ENCODE measurements at places on chromosomes 13 and 19. TPM values are rescaled to one million over a fixed set of nuclear protein-coding genes. Genes with fewer than 3 reads are reported as not detected.

DNA sequence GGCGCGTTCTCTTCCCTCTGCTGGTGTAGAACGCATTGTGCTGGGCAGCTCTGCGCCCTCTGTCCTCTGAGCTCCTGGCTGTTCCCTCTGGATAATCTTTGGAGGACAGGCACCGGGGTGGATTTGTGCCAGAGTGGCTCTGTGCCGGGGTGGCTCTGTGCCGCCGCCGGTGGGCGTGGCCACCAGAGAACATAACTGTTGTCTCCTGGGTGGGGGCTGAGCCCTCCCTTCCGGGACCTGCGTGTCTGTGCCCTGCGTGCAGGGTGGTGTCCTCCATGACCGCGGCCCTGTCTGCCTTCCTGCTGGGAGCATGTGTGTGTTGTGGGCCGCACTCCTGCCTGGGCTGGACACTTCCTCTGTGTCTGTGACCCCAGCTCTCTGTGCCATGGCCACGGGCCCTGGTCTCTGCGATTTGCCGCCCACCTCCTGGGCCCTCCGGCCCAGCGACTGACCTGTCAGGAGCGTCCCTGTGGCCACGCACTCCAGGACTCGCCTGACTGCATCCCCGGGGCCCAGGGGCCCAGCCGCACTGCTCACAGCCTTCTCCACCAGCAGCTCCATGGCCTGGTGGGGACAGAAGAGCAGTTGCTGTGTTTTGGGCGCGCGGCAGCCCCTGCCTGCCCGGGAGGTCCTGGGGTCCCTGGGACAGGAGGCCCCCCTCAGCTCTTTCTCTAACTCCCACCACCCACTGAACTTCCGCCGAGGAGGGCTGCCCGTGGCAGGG lies 22.4 kb upstream of the MATK start:
- H3K27ac ChIP-seq, result no peak overlapping the region
- DNase-seq, result peak; percentile 30
- H3K4me1 ChIP-seq, result peaks cover 6% of the 10 kb centered on the region
- no peaks in the 10 kb centered on the region for H3K27me3 ChIP-seq
- H3K4me3 ChIP-seq, result no peak overlapping the region

DNA sequence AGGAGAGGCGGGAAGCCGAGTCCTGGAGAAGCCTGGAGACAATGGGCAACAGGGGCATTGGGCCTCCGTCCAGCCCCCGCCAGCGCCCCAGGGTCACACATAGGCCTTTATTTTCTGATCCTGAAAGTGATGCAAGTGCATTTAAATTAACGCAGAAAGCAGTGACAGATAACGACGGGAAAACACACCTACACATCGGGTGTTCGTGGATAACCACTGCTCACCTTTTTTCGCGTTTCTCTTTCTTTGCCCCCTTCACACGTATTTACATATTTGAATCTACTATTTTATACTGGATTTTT lies 30.4 kb upstream of the GRTP1 start:
- H3K27me3 ChIP-seq, result no peaks in the 10 kb centered on the region
- H3K4me1 ChIP-seq, result peaks cover 30% of the 10 kb centered on the region
- H3K27ac ChIP-seq, result no peak overlapping the region
- H3K4me3 ChIP-seq, result peak overlapping the region; percentile 63

- no peak overlapping the region for H3K4me3 ChIP-seq
- H3K27ac ChIP-seq, result no peak overlapping the region
- peak; percentile 44 for DNase-seq
- no peaks in the 10 kb centered on the region for H3K4me1 ChIP-seq
Observed at GRCh38 chr13:50403311-50403710, 388.1 kb downstream of the KCNRG start.

DNA sequence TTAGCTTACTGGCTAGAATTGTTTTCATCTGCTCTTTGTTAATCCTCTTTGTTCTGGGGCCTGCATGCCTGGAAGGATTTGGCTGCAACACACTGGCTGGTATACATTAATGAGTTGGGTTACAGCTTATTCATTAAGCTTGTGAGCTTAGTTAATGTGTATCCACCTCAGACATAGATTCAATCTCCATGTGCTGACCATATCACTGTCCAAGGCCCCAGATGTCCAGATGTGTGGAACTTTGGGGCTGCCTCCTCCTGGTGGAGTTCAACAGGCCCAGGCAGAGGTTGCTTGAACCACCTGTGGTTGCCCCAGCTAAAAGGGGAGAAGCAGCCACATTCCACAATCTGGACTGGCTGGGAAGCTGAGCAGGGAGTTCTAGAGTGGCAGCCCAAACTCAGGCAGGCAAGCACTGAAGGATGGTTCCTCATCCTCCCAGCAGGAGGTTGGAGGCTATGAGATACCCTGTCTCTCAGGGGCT lies 5.4 kb downstream of the DIAPH3 start:
- no peaks in the 10 kb centered on the region for H3K36me3 ChIP-seq
- H3K4me3 ChIP-seq, result no peak overlapping the region
- DNase-seq, result no peak
- H3K27ac ChIP-seq, result no peak overlapping the region
- no peaks in the 10 kb centered on the region for H3K27me3 ChIP-seq

- H3K36me3 ChIP-seq, result no peaks in the 10 kb centered on the region
- no peak for DNase-seq
- H3K4me1 ChIP-seq, result peaks cover 41% of the 10 kb centered on the region
- H3K4me3 ChIP-seq, result no peak overlapping the region
- H3K27me3 ChIP-seq, result peaks cover 91% of the 10 kb centered on the region
Observed at GRCh38 chr13:52849291-52850071, 1.0 kb upstream of the PCDH8 start.

DNA sequence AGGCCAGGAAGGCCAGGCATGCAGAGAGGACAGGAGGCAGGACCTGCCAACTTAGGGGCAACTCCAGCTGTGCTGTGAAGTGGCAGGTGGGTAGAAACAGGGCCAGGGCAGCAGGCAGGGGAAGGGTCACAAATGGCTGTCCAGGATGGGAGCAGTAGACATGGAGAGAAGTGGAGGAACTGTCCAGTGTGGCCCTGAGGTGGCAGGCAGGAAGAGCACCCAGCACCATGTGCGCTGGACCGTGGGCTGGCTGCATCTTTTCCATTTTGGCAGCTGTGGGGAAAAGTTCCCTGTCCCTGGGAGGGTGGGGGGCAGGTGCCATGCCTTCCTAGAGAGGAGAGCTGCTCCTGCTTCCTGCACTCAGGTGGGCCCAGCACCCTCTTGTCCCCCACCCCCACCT lies 13.8 kb downstream of the DEDD2 start:
- H3K27me3 ChIP-seq, result no peaks in the 10 kb centered on the region
- H3K27ac ChIP-seq, result no peak overlapping the region
- peaks cover 100% of the 10 kb centered on the region for H3K36me3 ChIP-seq
- H3K4me1 ChIP-seq, result peaks cover 10% of the 10 kb centered on the region
- no peak overlapping the region for H3K4me3 ChIP-seq

DNA sequence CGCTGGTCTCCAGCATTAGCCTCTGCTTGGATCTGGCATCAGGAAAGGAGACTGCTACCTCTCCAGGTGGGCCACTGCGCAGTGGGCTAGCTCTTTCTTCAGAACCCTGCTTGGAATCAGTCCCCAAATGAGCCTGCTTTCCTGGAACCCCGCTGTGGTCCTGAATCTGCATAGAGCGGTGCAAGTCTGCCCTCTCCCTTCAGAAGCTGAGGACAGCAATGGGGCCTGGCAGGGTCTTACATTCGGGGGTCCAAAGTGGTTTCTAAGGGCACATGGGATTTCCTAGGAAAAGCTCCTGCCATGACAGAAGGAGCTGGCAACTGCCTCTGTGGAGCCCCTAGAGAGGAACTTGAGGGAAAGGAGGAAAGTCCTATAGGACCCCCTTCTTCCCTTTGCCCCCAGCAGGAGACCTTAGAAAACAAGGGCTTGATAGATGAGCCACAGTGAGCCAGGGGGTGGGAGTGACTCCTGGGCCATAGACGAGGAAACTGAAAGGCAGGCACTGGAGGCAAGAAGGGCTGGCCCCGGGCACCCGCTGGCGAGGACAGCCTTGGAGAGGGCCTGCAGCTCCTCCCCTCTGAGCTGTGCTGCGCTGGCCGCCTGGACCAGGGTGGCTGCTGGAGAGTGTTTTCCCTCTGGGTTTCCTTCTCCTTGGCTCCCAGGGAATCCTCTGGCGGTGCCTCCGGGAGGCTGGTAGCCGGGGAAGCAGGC lies 1.4 kb upstream of the VSTM2B start:
- no peak overlapping the region for H3K4me3 ChIP-seq
- H3K4me1 ChIP-seq, result peaks cover 45% of the 10 kb centered on the region
- DNase-seq, result no peak
- no peaks in the 10 kb centered on the region for H3K36me3 ChIP-seq
- peaks cover 51% of the 10 kb centered on the region for H3K27me3 ChIP-seq
- H3K27ac ChIP-seq, result no peak overlapping the region

- H3K27me3 ChIP-seq, result no peaks in the 10 kb centered on the region
- peak overlapping the region; percentile 30 for H3K27ac ChIP-seq
- DNase-seq, result peak; percentile 86
- H3K4me1 ChIP-seq, result peaks cover 64% of the 10 kb centered on the region
Observed at GRCh38 chr13:26965952-26966700, 205.5 kb downstream of the USP12 start.

- H3K27ac ChIP-seq, result peak overlapping the region; percentile 89
- peaks cover 20% of the 10 kb centered on the region for H3K36me3 ChIP-seq
- DNase-seq, result no peak
- H3K4me3 ChIP-seq, result no peak overlapping the region
Observed at GRCh38 chr19:38695317-38695683, 47.9 kb downstream of the ACTN4 start.

- H3K27ac ChIP-seq, result no peak overlapping the region
- H3K4me1 ChIP-seq, result no peaks in the 10 kb centered on the region
- no peak overlapping the region for H3K4me3 ChIP-seq
- H3K27me3 ChIP-seq, result no peaks in the 10 kb centered on the region
Observed at GRCh38 chr19:10636304-10636972, 11.1 kb downstream of the SLC44A2 start.

GRCh38 chr19:49807904-49808675 lies 5.0 kb downstream of the FUZ start:
- DNase-seq, result no peak
- no peaks in the 10 kb centered on the region for H3K27me3 ChIP-seq
- peaks cover 46% of the 10 kb centered on the region for H3K36me3 ChIP-seq
- peak overlapping the region; percentile 89 for H3K27ac ChIP-seq

DNA sequence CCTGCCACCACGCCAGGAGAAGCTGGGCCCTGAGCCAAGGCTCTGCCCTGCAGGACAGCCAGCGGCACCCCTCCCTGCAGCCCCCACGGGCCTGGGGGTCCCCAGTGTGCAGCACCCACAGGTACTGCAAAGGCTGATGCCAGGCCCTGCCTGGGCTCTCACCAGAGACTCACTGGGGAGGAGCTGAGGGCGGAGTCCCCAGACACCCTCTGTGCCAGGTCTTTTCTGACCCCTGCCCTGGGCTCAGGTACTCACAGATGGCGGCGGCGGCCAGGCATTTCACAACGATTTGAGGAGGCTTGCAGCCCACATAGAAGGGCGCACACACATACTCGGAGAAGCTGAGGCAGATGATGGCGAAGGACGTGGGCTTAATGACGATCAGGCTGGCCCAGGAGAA lies 5.7 kb downstream of the SLC7A9 start:
- H3K4me3 ChIP-seq, result no peak overlapping the region
- DNase-seq, result no peak
- H3K36me3 ChIP-seq, result no peaks in the 10 kb centered on the region
- no peak overlapping the region for H3K27ac ChIP-seq
- no peaks in the 10 kb centered on the region for H3K4me1 ChIP-seq

GRCh38 chr13:24614306-24615080 lies 65.7 kb upstream of the ATP12A start:
- no peaks in the 10 kb centered on the region for H3K4me1 ChIP-seq
- no peaks in the 10 kb centered on the region for H3K27me3 ChIP-seq
- H3K36me3 ChIP-seq, result no peaks in the 10 kb centered on the region
- H3K4me3 ChIP-seq, result no peak overlapping the region
- DNase-seq, result no peak

GRCh38 chr13:21033856-21034602 lies 27.4 kb downstream of the LATS2 start:
- H3K27ac ChIP-seq, result peak overlapping the region; percentile 85
- peaks cover 78% of the 10 kb centered on the region for H3K4me1 ChIP-seq
- H3K4me3 ChIP-seq, result no peak overlapping the region
- DNase-seq, result peak; percentile 57

DNA sequence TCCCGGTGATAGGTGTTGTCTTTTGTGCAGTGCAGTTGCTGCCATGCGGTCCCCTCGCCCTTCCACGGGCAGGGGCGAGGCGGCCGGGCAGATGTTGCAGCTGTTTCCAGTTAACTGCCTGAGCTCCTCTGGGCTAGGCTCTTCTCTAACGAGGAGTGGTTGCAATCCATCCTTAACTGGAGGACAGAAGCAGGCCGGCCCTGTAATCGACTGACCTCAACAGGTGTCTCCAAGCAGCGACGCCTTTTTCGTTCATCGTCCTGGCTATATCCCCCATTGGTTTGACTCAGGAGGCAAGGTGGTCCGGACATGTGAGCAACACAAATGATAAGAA lies 1.9 kb upstream of the TSC22D1 start:
- DNase-seq, result peak; percentile 33
- H3K27ac ChIP-seq, result peak overlapping the region; percentile 98
- H3K36me3 ChIP-seq, result no peaks in the 10 kb centered on the region
- H3K4me1 ChIP-seq, result peaks cover 32% of the 10 kb centered on the region
- H3K4me3 ChIP-seq, result peak overlapping the region; percentile 87

- H3K36me3 ChIP-seq, result peaks cover 6% of the 10 kb centered on the region
- H3K4me1 ChIP-seq, result peaks cover 17% of the 10 kb centered on the region
- no peak overlapping the region for H3K27ac ChIP-seq
- peaks cover 24% of the 10 kb centered on the region for H3K27me3 ChIP-seq
Observed at GRCh38 chr19:48735031-48735615, 5.3 kb downstream of the RASIP1 start.

DNA sequence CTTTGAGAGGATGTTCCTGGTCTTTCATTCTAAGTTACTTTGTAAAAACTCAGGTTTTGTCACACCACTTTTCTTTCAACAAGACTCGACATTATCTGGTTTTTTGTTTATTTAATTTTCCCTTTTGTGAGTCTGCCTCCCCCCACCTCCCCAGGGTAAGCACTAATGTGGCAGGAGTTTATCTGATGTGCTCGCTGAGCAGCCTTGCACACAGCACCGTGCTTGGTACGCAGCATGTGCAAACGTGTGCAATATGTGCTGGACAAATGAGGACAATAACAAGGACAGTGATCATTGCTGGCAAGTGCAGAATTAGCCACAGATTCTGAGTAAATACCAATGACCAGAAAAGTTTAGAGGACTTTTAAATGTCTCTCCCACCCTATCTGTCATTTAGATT lies 391.4 kb downstream of the IRS2 start:
- no peaks in the 10 kb centered on the region for H3K4me1 ChIP-seq
- no peak overlapping the region for H3K4me3 ChIP-seq
- H3K27ac ChIP-seq, result no peak overlapping the region
- DNase-seq, result no peak
- no peaks in the 10 kb centered on the region for H3K36me3 ChIP-seq

GRCh38 chr13:24056616-24057137 lies 103.8 kb upstream of the SPATA13 start:
- H3K27ac ChIP-seq, result no peak overlapping the region
- H3K4me1 ChIP-seq, result peaks cover 23% of the 10 kb centered on the region

ZNF221 gene
- total RNA-seq, result 6.6 TPM

ETV2 gene
- total RNA-seq, result 0.55 TPM

TBC1D17 gene
- 10.5 TPM for total RNA-seq

GNG8 gene
- not detected for total RNA-seq

ETHE1 gene
- 60.1 TPM for total RNA-seq

CYP4F8 gene
- total RNA-seq, result not detected

DYRK1B gene
- 15.8 TPM for total RNA-seq

POSTN gene
- total RNA-seq, result 172 TPM
